Activated CD8-positive, alpha-beta memory T cell treated with anti-CD3 and anti-CD28 coated beads for 4 hours (primary cell): ENCODE measurements at places on chromosomes 6 and 20.

DNA sequence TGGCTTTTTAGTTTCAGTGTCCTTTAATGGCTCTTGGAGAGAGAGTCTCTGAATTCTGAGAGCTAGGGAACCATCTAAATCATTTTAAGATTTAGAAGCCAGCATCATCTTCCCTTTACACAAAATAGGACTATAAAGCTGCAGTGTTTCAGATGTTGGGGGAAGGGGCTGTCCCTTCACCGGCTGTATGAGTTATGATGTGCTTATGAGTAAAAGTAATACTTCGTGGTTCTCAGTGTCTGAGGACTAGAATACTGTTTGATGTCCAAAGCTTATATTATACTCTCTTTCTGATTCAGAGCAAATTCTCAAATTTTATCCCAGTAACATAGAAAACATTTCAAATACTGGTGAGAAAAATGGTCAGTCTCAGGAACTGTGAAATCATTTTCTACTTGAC, 63.5 kb upstream of the FAM8A1 start:
- no peak for DNase-seq

GRCh38 chr6:43665376-43665775, 20.5 kb downstream of the RSPH9 start:
- no peak for DNase-seq

DNA sequence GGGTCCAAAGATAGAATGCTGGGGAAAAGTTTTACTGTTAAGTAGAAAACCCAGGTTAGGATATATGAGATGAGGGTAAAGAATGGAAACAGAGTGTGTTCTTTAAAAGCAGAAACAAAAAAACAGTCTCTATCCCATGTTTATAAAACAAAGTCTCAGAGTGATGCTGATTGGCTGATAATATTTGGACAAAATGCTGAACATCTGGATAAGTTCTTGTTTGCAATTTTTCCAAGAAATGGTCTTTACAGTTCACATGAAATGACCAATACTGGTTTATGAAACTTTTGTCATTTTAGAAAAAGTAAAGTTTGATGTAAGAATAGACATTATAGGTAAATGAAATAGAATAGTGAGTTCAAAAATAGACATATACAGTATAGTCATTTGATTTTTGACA, 96.2 kb upstream of the EYS start:
- DNase-seq, result no peak

DNA sequence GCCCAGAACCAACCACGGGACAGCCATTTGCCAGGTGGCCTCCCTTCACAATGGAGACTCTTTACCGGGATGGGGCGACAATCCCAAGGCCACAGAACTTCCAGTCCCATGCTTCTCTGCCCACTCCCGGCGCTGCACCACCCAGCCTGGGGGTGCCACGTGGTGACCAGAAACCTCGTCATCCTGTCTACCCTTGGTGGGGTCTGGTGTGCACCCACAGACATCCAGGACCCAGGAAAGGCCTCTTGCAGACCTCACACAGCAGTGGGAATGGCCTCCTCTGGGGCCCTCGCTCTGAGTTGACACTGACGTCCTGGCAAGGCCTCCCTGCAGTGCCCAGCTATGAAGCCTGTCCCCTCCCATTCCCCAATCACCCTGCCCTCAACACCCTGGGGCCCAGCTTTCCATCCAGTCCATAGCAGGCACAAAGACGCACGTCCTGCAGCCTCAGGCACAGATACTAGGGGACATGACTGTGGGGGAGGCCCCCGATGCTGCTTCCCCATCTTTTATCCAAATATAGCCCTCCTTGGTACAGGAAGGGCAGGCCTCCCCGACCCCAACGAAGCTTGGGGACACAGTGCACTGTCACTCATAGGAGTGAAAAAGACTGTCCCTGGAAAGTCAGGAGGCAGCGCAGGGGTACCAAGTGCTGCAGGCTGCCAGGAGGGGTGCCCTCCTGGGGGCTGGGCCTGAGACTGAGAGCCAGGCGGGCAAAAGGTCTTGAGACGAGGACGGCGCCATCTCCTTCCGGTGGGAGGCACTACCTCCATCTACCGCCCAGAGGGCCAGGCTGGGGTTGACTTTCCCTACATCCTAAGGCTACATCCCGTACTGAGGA, 7.2 kb downstream of the CST7 start:
- DNase-seq, result no peak

DNA sequence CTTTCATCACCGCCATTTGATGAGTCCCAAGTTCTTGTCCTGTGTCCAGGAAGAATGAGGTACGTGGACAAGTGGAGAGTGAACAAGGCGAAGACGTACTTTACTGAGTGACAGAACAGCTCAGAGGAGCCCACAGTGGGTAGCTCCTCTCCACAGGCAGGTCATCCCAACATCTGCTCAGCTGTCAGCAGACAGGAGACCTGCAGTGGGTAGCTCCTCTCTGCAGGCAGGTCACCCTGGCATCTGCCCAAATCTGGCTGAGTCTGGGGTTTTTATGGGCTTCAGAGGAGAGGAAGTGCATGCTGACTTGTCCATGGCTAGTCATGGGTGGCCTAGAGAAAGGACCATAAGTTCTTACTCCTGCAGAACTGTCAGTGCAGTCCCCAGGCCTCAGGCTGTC, 32.7 kb upstream of the PDYN start:
- no peak for DNase-seq

DNA sequence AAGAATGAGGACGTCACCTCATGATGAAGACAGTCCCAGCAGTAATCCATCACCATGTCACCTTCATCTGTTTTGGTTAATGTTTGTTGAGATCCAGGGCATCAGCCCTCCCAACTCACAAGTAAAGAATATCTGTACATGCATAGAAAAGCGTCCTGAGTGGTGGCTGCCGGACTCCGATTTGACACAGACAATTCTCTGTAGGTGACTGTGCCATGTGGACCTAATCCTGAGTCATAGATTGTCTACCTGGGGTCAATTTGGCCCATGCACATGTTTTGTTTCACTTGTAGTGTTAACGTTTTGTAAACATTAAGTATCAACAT, 168.4 kb upstream of the UST start:
- no peak for DNase-seq

GRCh38 chr6:132790450-132790849, 8.0 kb downstream of the SLC18B1 start:
- DNase-seq, result no peak

GRCh38 chr20:46057856-46058598, 29.0 kb downstream of the SLC12A5 start:
- DNase-seq, result no peak

- no peak for DNase-seq
Observed at GRCh38 chr6:92479831-92480230, 939.5 kb downstream of the EPHA7 start.

DNA sequence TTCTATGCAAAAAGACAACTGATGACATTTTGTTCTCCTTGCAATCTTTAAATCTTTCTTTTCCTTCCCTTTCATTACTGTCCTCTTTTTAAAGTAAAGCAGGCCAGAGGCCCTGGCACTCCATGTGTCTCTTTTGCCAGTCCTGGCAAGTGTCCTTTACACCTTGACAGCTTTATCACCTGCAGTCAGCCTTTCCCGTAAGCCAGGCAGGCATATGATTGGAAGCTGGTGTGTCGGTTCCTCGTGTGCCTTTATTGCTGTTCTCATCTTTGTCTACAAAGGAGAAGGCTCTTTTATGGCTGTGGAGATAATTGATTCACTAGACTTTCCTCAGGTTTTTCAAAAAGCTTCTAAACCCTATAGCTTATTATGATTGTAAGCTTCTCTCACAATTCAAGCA, 162.3 kb upstream of the FBXL4 start:
- no peak for DNase-seq

GRCh38 chr6:33705955-33706725, 5.4 kb downstream of the UQCC2 start:
- DNase-seq, result no peak

- no peak for DNase-seq
Observed at GRCh38 chr20:6381887-6382286, 259.1 kb upstream of the FERMT1 start.

GRCh38 chr20:34222208-34222607, 19.0 kb upstream of the ASIP start:
- DNase-seq, result no peak

GRCh38 chr6:3314621-3315467, 56.1 kb downstream of the PSMG4 start:
- DNase-seq, result no peak

GRCh38 chr20:62587757-62588402, 54.4 kb upstream of the SLCO4A1 start:
- DNase-seq, result no peak

- DNase-seq, result no peak
Observed at GRCh38 chr6:34696189-34696738, 303 bp downstream of the ILRUN start.

DNA sequence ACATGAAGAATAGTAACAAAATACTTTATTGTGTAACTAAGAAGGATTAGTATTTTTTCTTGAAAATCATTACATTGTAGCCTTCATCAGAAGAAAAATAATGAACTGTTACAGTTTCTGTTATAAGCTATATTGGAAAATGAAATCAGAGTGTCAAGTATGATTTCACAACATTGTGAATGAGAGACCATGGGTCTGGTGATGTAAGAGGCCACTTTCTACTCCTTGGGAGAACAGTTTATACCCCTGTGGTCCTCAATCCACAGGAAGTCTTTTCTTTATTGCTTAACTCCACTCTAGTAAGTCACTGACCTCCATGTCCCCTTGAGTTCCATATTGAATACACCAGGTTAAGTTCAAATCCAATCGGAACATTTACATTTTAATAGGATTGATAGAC, 218.7 kb upstream of the FERMT1 start:
- no peak for DNase-seq

GRCh38 chr6:132231121-132231884, 170.0 kb downstream of the MOXD1 start:
- DNase-seq, result no peak

GRCh38 chr6:144528743-144529425, 243.7 kb downstream of the UTRN start:
- DNase-seq, result no peak

GRCh38 chr6:92864966-92865555, 554.3 kb downstream of the EPHA7 start:
- no peak for DNase-seq

DNA sequence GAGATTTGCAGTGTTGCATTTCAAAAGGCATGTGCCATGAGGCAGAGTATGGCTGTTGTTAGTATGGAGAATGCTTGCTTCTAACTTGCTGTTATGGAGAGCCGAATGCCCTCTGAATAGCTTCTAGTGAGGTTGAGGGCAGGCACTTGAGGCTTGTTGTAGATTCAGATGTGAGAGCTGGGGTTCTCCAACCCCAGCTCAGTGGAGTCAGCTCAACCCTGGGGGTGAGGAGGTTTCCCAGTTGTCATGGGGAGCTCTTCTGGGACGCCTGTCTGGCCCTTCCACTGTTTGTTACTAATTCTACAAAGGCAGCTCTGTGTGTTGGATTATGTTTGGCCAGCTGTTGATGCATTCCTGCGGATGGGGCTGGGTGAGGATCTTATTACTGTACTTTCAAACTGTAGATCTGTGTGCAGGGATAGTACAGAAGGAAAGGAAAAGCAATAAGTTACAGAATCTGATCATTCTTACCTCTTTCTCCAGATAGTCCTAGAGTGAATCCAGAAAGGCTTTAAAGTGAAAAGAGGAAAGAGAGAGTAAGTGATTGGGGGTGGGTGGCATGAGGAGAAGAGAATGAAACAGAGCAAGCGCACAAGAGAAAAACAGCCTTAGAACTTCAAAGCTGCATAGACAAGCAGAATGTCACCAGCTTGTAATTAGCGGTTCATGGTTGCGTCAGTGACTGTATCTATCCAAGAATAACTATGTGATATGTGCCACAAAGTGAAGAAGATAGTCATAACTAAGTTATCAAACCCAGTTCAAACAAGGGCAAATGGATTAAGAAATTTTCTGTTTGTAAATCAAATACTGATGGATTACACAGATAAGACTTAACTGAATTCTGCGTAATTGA, 148.7 kb downstream of the PRL start:
- DNase-seq, result no peak

DNA sequence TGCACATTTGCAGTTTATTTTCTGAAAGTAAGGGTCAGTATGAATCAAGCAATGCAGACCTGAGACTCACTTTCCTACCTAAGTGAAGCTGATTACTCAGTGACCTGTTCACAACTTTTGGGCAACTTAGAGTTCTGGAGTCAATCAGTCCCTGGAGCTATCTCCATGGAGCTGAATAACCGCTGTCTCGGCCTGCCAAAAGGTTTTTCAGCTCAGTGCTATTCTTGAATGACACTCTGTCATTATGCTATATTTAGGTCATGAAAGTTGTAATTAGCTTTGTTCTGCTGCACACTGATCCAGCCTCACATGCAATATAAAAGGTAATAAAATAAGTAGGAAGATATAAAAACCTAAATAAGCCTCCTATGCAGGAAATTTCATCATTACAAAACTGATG, 356.0 kb downstream of the BMP2 start:
- DNase-seq, result no peak

- DNase-seq, result no peak
Observed at GRCh38 chr6:114287461-114287860, 55.4 kb downstream of the HS3ST5 start.

DNA sequence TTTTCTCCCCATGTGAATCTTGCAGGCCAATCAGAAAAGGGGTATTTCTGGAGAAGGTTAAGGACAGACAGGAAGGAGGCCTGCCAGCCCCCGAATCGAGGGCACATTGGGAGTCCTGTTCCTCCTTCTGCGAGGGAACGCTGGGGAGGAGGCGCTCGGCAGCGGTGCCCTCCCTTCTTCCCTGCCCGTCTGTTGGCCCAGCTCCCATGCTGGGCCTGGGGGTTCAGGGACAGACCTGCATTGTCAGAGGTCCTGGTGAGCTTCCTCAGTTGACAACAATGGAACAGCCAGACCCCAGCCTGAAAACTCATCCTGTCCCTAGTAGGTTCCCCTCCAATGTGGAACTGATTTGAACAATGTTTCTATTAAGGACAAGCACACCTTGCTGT, 15.1 kb upstream of the SYNJ2 start:
- no peak for DNase-seq

- DNase-seq, result no peak
Observed at GRCh38 chr6:131399433-131399832, 173.6 kb upstream of the ARG1 start.
